Activated CD4-positive, alpha-beta T cell treated with anti-CD3 and anti-CD28 coated beads for 48 hours (primary cell): ENCODE measurements at places on chromosomes 1 and 21.

- DNase-seq = no peak
Observed at GRCh38 chr1:223732993-223733798, 20.9 kb downstream of the CAPN2 start.

DNA sequence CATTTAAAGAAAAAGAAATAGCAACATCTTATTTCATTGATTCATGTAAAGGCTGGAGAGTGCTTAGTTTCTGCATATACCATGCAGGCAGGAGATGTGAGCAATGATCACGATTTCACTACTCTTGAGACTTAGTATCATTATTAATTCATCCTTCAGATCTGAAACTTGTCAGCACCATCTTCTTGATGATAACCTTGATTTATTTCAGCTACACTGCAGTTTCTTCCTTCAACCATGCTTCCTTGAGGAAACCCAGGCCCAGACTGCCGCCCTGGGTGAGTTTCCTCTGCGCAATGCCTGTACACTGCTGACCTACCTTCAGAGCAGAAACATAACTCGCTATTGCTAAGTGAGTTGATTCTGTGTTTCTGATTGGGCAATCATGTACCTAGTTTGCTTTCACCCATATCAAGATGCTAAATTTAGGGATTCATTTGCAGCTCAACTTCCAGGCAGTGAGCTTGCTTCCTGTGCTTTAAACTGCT, 13.5 kb upstream of the BCL10 start:
- no peak for DNase-seq

GRCh38 chr21:40595806-40596205, 251.2 kb downstream of the DSCAM start:
- DNase-seq = no peak

DNA sequence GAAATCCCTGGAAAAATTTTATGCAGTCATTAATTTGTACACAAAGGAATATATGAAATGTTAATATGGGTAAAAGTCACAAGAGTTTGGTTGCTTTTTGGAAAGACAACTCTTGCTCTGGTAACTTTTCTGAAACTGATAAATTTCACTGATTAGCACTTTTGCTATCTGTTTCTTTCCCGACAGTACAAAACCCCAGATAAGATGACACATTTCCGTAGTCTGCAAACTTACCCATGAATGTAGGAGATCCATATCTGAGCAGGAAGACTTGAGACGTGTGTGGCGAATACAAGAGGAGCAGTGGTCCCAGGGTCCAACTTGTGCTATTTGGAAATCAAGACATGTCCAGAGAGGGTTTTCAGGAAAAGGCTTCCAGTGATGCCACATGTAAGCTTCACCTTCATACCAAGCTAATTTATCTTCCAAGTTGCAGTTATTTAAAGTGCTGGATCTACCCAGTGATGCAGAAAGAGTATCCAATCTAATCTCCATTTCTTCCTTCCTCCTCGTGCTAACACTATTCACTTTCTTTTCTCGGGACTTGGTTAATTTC, 35.9 kb upstream of the SAMSN1 start:
- DNase-seq = no peak

DNA sequence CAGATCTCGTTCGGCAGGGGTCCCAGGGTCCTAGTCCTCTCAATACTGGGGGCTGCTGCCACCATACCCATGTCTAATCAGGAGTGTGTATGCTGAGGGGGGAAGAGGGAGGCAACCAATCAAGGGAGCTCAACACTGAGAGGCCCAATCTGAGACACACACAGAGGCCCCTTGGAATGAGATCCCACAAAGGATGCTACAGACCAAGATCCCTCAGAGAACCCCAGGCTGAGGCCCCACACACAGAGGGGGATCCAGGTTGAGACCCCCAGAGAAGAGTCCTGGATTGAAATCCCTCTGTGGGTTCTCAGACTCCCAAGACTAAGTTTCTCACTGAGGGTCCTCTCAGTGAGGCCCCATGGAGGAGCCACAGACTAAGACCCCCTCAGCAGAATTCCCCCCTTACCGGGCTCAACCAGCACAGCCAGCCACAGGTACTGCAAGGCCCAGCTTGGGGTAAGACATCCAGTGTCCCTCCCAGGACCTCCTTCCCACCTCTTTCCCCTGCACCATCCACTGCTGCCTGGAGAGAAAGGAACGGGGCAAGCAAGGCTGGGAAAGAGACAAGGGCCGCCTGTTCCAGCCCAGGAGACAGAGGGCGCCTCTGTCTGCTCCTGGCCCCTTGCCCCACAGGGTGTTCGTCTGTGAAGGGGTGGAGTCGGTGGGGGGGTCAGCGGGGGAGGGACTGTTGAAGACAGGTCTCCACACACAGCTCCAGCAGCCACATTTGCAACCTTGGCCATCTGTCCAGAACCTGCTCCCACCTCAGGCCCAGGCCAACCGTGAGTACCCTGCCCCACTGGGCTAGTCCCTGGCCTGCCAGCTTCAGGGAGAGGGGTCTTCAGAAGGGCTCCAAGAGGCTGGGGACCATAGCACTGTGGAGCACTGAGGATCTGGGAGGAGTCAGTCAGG, at the start of gene S100A1:
TSS of gene S100A1 (plus strand) at position 720 of the 912 bp plus-strand sequence. CDS start 2,088 bp downstream, outside the sequence.
- no peak for DNase-seq

- no peak for DNase-seq
Observed at GRCh38 chr1:210328032-210328745, 513 bp upstream of the HHAT start.

DNA sequence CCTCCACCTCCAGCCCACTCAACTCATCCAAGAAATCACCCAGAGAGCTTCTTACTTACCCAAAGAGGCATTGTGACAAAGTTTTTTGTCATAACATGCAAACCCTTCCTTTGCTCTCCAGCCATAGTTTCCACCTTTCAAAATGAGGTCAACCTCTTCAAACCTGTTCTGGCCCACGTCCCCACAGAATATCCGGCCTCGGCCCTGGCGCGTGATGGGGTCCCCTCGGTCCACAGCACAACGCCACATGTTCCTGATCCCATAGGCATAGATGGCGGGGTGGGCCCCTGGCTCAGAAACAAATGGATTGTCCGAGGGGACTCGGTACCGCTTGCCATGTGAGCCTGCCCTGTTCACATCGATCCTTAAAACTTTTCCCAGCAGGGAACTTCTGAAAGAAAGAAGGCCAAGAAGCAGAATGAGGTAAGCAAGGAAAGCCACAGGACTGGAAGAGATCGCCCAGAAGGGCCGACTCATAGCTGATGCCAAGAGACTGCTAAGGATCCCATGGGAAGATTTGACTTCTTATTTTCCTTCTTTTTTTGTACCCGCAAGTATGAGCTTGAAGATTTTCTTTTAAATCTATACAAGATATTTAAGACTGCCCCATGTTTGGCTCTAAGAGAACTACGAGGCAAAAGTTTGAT, 7.8 kb downstream of the HHIPL2 start:
- no peak for DNase-seq

DNA sequence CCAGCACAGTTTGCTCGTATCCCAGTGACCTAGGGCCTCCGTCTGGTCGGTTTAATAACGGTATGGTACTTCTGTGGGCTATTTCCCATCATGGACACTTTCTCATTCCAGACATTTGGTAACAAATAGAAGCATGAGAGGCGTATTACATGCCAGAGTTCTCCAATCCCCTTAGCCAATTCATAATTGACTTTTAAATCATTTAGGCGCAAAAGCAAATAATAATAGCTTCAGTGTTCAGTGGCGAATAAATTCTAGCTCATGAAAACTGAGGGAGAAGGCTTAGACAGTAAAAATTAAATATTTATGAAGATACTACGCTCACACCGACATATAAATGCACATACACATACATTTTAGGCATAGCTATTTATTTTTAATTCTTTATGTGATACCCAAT, 50.6 kb downstream of the CD247 start:
- DNase-seq = no peak

DNA sequence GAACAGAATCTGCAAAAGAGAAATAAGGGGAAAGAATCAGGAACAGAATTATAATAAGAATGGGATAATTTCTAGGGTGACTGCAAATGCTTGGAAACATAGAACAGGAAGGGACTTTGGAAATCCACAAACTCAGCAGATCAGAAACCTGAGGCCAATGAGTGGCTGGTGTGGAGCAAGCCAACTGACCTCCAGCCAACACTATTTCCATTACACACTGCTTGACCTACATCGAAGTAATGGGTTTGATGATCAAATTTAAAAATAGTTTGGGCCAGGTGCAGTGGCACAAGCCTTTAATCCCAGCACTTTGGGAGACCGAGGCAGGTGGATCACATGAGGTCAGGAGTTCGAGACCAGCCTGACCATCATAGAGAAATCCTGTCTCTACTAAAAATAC, 284.9 kb downstream of the GRIK1 start:
- no peak for DNase-seq

DNA sequence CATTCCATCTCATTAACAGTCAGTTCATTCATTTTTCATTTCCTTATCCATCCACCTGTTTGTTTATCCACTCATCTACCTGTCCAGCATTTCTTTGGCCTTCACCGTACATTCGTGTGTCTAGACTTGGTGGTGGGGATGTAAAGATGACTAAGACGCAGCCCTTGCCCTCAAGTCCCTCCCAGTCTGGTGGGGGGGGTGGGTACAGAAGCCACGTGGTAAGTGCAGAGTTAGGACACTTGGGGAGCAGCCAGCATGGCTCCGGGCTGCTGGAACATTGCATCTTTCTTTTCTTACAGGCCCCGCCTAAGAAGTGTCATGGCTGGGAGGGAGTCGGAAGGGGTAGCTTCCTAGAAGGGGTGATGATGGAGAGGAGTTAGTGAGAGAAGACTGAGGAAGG, 17.2 kb downstream of the KIF26B start:
- DNase-seq = no peak

- no peak for DNase-seq
Observed at GRCh38 chr1:88013485-88013884, 670.6 kb upstream of the PKN2 start.

DNA sequence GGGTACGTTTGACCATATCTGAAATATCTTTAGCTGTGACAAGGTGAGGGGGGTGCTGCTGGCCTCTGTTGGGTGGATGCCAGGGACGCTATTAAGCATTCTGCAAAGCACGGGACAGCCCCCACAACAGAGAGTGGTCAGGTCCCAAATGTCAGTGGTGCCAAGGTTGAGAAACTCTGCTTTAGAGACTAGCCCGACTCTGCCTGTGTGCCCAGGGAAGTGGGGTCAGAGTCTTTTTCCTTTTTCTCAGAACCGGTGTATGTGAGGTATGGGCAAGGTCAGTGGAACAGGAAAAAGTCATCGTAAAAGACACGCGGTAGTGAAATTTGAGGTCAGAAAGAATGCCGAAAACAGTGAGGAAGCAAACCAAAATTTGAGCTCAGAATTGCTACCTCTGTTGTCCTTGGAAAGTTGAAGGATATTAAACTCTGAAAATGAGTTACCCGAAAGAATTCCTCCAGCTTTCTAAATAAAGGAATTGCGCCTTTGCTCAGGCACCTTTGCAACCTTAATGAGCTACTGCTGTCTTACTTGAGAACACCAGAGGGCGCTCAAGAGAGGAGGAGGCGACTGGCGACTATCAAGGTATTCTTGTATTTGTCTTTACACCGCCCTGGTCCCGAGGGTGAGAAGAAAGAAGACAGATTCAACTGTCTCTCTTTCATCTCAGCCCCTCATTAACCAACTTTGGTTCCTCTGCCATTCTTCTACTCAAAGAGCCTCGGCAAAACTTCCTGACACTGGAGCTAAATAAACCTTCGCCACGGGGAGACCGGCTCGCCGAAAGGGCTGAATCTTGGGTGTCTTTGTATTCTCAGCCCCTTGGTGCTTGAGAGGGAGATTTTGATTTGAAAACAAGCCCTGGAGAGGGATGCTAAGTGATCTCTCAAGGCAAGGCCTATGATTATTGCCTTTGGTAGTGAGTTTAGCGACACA, 85.4 kb upstream of the OLIG2 start:
- peak; percentile 55 for DNase-seq

- no peak for DNase-seq
Observed at GRCh38 chr1:232509570-232509969, 120.4 kb downstream of the SIPA1L2 start.

GRCh38 chr1:72122099-72122880, 160.0 kb downstream of the NEGR1 start:
- DNase-seq = no peak

- no peak for DNase-seq
Observed at GRCh38 chr1:156666862-156667609, 10.2 kb downstream of the NES start.

GRCh38 chr1:32962248-32962896, 2.2 kb downstream of the RNF19B start:
- DNase-seq = no peak

GRCh38 chr1:232709386-232709785, 79.5 kb upstream of the SIPA1L2 start:
- DNase-seq = no peak

DNA sequence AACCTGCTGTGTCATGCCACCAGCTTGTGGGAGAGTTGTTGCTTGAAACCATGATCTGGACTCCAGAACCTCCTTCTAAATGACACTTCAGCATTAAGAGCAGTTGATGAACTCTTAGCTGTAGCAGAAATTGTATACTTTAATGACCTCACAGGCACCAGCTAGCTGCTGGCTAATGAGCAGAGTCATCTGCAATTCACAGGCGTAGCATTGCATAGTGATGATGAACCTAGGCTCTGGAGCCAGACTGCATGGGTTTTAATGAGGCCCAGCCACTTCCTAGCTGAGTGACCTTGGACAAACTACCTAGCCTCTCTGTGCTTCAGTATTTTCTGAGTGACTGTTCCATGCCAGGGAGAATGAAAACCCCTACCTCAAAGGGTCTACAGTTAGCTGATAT, 407.1 kb downstream of the LMO4 start:
- no peak for DNase-seq

DNA sequence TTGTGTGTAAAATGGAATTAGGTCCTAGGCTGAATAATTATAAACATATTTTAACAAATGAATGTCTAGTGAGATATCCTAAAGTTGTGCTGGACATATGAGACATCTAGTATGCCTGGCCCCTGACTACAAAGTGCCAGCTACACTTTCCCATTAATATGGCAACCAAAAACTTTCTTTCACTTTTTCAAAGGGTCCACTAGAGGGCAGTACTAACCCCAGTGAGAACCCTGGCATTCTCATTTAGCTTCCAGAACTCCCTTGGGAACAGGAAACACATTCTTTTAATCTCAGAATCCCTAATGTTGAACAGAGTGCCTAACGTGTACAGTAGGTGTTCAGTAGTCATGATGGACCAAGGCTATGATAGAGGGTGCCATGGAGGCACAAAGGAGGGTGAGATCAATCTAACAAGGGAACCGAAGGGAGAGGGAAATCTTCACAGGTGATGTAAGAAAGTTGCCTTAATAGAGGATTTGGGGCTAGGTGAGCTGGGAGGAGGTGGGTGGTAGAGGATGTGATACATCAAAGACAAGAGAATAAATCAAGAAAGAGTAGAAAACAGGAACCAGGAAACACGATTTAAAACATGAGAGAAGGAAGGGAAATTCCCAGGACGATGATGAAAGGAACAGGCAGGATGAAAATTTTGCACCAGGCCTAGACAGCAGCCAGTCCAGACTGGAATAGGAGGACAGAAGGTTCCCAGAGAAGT, 41.6 kb downstream of the NSL1 start:
- DNase-seq = no peak

DNA sequence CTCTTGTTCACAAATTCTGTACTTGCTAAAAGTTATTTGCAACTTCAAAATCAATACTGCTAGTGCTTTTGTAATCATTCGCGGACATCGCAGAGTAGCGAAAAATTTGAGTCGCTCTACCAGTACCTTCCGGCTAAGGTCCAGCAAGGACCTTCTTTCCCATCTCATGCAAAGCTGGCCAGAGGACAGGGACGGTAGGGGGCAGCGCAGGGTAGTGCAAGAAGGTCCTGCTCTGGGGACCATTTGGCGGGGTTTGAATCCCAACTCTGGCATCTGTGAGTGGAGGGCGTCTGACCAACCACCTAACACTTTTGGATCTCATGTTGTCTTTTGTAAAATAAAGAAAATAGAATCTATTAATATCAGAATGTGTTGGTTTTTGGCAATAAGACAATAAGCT, 258.3 kb downstream of the SPATA17 start:
- DNase-seq = no peak

- DNase-seq = peak; percentile 42
Observed at GRCh38 chr1:27360159-27361043, 6.4 kb downstream of the MAP3K6 start.
